MCF 10A (cell line): ENCODE measurements at places on chromosomes 12 and 14.

- DNase-seq = no peak
Measured at GRCh38 chr12:39033782-39034181, 128.4 kb upstream of the CPNE8 start.

GRCh38 chr12:7142809-7143465 is 12.8 kb downstream of the CLSTN3 start:
- no peak for DNase-seq

DNA sequence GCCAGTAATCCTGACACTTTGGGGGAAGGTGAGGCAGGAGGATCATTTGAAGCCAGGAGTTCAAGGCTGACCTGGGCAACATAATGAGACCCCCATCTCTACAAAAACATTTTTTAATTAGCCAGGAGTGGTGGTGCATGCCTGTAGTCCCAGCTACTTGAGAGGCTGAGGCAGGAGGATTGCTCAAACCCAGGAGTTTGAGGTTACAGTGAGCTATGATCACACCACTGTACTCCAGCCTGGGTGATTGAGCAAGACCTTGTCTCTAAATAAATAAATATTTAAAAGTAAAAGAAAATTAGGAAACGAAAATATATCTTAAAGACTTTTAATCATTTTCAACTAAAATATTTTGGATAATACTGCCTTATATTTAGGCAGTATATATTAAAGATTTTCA is 25.9 kb downstream of the CKB start:
- no peak for DNase-seq

DNA sequence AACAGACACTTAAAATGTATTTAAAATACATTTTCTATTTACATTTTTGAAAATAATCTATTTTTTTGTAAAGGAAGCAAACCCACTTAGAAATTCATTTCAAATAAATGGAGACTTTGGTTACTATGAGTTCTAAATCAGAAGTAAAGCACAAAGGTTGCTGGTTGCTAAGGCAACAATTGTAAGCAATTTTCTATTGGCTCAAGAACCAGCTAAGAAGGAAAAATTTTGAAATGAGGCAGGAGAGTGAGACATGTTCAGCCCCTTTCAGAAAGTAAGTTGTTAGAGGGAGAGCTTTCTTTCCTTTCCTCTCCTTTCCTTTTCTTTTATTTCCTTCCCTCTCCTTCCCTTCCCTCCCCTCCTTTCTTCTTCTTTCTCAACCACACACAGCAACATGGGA is 80.7 kb downstream of the PRMT8 start:
- DNase-seq = no peak

- DNase-seq = no peak
Measured at GRCh38 chr14:78970677-78971076, 800.5 kb downstream of the NRXN3 start.

GRCh38 chr12:118287728-118288127 is 85.0 kb downstream of the TAOK3 start:
- no peak for DNase-seq

GRCh38 chr12:111761706-111762105 is 5.0 kb upstream of the ALDH2 start:
- no peak for DNase-seq

- DNase-seq = no peak
Measured at GRCh38 chr14:100073576-100074430, 8.6 kb downstream of the EVL start.

GRCh38 chr14:54025661-54026060 is 69.0 kb upstream of the BMP4 start:
- peak; percentile 65 for DNase-seq

DNA sequence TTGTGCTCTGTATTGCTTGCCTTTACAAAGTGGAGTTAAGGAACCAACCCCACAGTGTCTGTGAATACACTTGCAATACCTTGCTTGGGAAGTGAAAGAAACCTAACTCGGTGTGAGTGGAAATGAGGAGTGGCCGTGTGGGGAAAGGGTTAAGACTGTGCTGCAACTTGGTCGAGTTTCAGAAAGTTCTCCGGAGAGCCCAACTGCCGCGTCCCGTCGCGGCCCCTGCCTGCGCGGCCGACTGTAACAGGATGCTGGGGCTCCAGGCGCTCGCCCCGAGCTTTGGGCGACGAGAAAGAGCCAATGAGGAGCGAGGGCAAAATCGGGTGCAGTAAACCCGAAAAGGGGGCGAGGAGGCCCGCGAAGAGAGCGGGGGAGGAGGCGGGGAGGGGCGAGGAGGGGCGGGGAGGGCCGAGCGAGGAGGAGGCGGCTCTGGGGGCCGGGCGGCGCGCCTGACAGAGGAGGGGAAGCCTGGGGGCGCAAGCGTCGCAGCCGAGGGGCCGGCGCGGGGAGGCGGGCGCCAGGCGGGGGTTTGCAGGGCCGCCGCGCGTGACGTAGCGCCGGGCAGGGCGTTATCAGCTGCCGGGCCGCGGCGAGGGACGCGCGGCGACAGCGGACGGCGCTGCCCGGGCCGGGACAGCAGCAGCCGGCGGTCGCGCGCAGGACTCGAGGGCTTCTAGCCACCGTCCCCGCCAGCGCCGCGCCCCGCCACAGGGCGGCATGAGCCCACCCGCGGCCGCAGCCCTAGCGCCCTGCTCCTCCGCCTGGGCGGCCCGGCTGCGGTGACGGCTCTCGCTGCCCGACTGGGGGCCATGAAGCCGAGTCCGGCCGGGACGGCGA is at the start of gene DACT1:
Gene DACT1, plus strand, starts transcription at position 572 of the 840 bp plus-strand sequence. Its CDS starts 241 bp downstream, at position 813.
- DNase-seq = no peak

GRCh38 chr12:132355742-132356681 is 26.6 kb upstream of the GALNT9 start:
- no peak for DNase-seq

DNA sequence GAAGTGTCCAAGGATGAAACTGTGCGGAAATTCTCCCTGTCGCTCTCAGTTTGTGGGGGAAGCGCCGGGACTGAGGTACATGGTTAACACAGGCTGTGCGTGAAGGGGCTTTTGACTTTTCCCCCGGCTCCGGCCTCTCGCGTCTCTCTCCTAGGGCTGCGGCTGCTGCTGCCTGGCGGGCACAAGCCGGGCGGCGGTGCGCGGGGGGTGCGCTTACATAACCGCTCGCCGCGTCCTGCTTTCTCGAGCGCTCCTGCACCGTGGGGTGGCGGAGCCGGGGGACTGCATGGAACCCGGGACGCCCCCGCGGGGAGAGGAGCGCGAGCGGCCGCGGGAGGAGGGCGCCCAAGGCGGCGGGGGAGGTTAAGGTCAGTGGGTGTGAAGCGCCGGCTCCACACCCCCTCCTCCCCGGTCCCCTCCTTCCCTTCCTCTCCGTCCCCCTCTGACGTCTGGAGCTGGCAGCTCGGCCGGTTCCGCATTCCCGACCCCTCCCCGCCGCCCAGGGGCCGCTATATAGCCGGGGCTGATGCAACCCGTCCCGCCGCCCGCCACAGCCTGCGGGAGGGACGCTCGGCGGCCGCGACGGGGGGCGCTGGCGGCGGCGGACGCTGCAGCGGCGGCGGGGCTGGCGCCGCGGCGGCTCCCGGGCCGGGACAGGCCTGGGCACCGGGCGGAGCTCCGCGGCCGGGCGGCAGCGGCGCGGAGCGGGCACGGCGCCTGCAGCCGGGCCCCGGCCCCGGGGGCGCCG is at the start of gene JDP2:
Gene JDP2, plus strand, starts transcription at position 541 of the 748 bp plus-strand sequence. CDS start 9,899 bp downstream, outside the sequence.
- peak; percentile 62 for DNase-seq

- no peak for DNase-seq
Measured at GRCh38 chr14:65432361-65432948, 19.9 kb downstream of the FUT8 start.

DNA sequence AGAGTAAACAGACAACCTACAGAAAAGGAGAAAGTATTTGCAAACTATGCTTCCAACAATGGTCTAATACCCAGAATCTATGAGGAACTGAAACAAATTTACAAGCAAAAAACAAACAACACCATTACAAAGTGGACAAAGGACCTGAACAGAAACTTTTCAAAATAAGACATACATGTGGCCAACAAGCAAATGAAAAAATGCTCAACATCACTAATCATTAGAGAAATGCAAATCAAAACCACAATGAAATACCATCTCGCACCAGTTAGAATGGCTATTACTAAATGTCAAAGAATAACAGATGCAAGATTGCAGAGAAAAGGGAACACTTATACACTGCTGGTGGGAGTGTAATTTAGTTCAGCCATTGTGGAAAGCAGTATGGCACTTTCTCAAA is 125.8 kb downstream of the C12orf42 start:
- DNase-seq = no peak

GRCh38 chr12:75658901-75659823 is 147.8 kb upstream of the KRR1 start:
- peak; percentile 61 for DNase-seq

DNA sequence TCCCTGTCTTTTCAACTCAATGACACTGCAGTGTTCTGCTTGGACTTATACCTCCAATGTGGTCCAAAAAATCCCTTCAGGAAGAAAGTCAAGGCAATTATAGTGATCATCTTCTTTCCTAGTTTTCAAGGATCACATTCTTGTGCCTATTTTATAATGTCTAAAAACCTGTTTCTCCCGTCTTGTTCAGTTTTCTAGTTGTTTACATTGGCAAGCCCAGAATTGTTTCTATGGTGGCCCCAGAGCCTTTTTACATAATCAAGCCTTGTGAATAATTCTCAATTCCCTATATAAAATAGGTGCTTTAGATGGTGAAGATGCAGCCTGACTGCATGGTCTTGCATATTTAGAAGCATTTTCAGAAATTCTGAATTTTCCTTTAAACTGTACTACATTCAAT is 14.5 kb upstream of the LDHB start:
- no peak for DNase-seq

DNA sequence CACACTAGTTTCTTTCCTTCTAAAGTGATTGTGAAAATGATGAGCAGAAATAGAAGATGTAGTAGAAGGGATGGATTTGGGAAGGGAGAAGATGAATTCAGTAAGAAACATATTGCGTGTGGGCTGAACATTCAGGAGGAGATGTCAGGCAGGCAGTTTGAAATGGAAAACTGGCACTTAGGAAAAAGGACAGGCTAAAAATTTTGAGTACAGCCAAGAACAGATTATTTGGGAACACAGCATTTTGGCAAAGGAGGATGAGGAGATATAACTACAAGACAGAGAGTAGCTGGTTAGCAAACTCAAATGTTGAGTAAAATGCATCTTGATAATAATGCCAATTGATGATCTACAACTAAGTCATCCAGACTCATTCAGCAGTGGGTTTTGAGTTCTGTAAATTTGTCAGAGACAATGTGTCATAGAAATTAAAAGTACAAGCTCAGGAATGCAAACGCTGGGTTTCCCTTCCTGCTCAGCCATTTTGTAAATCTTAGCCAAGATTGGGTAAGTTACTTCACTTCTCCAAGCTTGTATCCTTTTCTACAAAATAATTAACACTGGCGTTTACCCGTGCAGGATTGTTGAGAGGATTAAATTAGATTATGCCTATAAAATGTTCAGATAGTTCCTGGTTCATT is 255.0 kb downstream of the NAV3 start:
- no peak for DNase-seq

GRCh38 chr12:89345830-89346740 is 6.2 kb downstream of the DUSP6 start:
- DNase-seq = peak; percentile 78

GRCh38 chr14:52825085-52825484 is 33.7 kb upstream of the GNPNAT1 start:
- DNase-seq = no peak

- no peak for DNase-seq
Measured at GRCh38 chr14:61872452-61872851, 110.2 kb downstream of the SNAPC1 start.

DNA sequence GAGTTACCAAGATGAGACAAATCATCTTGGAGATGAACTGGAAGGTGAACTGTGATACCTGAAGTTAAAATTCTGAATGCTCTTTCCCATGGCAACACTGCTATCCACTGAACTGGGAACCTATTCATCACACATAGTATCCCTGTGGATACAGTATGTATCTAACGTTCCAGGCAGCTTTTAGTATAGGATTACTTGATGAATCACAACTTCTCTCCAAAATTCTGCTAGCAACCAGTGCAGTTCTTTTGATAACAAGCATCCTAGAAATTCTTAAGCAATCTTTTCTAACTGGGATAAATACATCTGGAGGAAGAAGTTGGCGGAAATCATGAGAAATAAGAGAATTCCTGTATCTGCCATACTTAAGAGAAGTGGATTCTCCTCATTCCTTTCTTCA is 66.4 kb downstream of the PAWR start:
- DNase-seq = no peak

DNA sequence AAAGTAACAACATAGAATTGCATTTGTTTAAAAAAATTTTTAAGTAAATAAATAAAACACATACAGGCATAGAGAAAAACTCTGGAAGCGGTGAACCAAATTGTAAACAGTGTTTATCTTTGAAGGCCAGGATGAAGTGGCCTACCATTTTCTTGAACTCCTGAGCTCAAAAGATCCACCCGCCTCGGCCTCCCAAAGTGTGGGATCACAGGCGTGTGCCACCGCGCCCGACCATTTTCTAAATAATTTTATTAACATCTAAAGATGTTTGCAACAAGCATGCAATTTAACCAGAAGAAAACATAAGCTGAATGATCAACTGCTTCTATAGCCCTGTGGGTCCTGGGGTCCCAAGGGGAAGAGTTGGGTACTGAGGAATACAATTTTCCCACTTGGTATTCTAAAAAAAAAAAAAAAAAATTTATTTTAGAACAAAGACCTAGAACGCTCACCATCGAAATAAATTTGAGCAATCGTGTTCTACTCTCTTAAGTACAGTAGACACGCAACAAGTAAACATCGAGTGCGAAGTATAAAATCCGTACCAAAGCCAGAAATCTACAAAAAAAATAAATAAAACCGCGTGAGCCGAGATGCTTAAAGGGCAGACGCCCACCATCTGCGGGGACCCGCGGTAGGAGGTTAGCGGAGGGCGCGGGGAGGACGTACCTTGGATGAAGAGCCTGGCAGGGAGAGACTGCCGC is 484 bp downstream of the MIS18BP1 start:
- peak; percentile 47 for DNase-seq

- DNase-seq = no peak
Measured at GRCh38 chr14:73468828-73469375, 10.6 kb upstream of the NUMB start.

DNA sequence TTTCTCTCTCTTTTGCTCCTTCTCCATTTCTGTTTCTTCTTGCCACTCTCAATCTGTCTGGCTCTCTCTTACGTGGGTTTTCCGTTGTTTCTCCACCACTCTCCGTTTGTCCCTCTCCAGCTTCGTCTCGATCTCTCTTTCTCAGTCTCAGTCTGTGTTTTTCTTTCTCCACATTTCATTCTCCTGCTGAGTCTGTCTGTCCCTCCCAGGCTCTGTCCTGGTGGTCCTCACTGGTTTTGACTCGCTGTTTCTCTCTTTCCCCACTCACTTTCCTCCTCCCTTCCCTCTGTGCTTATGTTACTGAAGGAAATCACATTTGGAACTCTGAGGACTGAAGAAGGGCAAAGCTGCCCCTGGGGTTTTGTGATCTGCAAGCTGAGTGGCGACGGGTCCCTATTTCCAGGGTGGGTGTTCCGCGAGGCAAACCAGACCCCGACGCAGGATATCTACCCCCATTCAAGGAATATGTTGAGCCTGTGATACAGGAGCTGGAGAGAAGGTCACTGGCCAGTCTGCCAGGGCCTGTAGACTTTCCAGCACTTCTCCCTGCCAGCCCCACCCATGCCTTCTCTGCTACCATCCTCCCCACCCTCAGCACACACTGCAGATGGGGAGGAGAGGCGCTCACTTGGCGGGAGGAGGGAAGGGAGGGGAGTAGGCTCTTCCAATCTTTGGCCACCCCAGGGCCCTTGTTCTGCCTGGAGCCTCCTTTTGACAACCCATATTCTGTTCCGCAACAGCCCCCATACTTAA is 102.7 kb upstream of the MAP1LC3B2 start:
- DNase-seq = no peak
